ENCODE measurements at places on chromosomes 11 and 22.

DNA sequence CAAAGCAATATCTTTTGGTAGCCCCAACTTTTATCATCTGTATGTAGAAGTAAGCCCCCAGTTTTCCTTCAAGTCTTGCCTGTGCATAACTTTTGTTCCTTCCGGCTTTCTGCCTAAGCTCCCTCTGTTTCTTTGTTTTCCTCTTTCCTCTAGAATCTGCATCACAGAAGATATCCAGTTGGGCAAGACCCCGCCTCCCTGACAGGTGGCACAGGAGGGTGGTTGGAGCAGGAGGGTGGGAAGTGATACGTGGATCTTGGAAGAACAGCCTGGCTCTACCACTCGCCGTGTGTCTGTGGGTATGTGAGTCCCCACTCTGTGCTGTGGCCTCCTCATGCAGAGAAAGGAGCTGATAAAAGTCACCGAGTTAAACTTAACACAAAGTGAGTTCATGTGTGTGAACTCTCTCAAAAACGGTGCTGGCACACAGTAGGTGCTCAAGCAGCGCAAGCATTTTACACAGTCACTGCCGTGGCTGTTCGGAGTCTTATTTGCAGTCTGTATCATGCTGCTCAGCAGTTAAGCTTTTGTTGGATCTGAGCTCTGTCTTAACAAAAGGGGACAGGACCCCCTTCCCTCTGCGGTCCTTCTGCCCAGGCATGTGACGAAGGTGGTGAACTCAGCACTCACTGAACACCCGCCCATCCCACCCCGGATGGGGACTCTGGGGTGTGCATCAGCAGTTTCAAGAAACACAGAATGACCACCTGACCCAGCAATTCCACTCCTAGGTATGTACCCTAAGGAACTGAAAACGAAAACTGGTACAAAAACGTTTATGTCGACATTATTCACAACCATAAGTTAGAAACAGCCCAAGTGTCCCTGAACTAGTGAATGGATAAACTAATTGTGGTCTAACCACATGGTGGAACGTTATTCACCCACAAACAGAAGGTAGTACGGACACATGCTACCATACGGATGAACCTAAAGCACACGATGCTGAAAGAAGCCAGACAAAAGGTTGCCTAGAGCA lies 249.1 kb downstream of the CTTN start:
- DNase-seq = no peak

DNA sequence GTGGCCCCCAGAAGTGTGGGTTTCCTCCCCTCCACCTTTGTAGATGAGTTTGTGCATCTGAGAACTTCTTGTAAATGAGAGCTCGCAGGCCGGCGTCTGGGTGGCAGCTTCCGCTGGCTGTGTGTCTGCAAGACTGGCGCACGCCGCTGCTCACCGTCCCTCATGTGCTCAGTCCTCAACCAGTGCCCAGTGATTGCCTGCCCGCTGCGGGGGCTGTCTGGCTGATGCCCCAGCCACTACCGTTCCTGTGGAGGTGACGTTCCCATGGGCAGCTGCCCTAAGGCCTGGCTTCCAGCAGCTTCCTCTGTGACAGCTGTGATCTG lies 8.8 kb downstream of the TBX1 start:
- no peak for DNase-seq

GRCh38 chr11:46826310-46827044 lies 19.6 kb downstream of the CKAP5 start:
- peak; percentile 24 for DNase-seq

GRCh38 chr11:9820260-9820659 lies 156.4 kb downstream of the SWAP70 start:
- no peak for DNase-seq

DNA sequence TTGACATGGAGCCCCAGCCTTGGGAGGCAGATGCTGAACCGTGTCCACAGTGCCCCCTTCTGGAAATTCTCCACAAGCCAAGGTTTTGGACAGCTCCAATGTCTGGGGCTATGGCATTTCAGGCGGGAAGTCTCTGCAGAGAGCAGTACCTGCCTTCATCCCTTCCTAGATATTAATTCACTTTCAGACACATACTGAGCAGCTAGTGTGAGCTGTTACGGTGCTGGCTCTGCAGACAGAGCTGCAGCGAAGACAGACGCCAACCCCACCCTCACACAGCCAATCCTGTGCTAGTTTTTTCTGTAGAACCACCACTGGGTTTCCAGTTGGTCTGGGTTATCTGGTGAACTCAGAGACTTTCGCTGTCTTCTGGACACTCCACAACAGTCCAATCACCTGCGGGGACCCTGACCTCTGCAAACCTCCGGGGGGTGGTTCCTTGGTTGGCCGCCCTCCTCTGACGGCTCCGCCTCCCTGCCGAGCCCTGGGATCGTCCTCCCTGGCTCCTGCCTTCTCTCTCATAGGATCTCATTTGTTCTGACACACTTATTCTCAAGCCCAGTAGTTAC lies 9.1 kb downstream of the LMF2 start:
- no peak for DNase-seq

- DNase-seq = no peak
Observed at GRCh38 chr11:104146421-104146820, 17.5 kb downstream of the PDGFD start.

- no peak for DNase-seq
Observed at GRCh38 chr11:2928605-2929530, at the start of gene PHLDA2. TSS of gene PHLDA2 (minus strand) at chr11:2929420. CDS start at chr11:2929364, 56 bp downstream.

DNA sequence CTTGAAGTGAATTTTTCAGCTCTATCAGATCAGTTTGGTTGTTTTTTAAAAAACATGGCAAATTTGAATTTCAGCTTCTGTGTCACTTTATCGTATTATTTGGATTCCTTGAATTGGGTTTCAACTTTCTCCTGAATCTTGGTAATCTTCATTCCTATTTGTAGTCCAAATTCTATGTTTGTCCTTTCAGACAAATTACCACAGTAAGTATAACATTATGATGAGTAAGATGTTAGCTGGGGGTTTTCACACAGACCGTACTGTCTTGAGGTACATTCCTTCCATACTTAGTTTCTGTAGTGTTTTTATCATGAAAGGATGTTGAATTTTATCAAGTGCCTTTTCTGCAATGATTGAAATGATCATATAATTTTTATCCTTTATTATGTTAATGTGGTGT lies 28.0 kb downstream of the OR5B17 start:
- DNase-seq = no peak

DNA sequence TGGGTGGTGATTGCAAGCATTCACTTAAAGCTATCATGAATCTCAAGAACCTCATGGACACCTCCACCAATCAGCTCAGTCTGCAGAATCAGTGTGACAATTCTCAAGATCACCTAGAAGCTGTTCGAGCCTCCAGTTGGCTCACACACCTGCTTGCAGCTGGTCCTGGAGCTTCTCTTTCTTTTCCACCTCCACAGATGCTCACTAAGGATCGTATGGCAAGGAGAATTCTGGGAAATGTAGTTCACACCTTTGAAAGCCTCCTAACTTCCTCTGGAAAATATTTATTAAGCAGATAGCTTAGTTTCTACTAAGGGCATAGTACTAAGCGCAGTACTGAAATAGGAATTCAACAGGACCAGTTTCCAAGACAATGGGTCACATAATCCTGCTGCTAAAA lies 26.2 kb downstream of the FSHB start:
- DNase-seq = no peak

DNA sequence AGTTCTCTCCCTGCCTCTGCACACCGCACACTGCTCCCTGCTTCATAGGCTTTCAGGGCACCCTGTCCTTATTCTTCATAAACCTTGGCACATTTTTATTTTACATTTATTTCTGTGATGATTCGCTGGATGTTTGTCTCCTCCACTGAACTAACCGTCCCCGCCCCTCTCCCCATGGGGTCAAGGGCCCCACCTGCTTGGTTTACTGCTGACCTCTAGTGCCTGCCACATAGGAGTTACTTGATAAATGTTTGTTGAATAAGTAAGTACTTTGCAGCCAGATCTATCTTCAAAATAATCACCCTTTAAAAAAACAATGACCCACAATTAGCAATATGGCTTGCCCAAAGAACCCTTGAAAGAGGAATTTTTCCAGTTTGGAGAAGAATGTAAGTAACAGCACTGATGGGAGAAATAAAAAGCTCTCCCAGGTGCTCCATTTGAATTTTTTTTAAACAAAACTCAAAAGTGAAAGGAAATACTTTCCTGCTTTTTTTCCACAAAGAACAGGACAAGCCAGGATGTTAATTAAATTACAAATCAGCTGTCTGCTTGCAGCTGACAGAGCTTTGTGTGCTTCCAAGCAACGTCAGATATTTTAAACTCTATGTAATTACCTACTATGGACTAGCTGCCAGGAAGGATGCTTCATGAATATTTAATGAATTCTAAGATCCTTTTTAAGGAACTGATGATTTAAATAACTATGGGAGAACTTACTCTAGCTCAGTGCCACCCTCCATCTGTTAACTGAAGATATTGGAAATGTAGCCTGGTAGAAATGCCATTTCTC lies 1083.6 kb downstream of the DLG2 start:
- DNase-seq = no peak

DNA sequence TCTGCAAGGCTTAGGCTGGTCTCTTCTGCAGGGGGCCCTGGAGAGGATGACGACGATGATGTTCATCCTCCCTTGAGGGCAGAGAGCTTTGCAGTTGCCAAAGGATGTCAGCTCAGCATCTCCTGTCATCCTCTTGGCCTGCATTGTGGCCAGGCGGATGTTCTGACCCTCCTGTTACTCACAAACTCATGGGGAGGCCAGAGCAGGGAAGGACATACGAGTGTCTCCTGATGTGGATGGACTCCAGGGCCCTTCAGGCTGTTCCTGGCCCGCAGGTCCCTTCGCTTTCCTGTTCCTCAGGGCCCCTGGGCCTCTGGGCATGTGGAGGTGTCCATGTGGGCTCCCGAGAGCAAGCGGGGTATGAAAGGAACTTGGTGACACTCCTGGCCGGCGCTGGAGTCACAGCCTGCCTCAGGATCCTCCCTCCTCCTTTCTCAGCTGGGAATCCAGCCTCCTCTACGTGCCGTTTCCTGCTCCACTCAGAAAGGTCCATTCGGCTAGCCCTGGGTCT lies 8.5 kb downstream of the ADORA2A start:
- DNase-seq = no peak

- DNase-seq = no peak
Observed at GRCh38 chr11:124285610-124286344, 28.0 kb downstream of the OR8D1 start.

DNA sequence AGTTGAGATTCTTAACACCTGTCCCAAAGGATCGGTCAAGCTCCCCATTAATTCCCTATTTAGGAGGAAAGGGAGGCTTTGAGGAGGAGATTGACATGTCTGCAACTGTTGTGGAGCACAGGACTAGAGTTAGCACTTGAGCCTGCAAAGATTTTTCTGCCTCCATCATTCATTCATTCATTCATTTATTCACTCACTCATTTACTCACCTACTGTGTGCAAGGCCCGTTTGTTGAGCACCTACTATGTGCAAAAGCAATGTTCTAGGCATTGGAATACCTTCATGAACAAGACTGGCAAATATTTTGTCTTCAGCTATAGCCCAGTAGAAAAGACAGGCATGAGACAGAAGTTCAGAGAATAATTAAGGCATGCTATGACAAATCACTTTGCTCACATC lies 43.2 kb upstream of the CD82 start:
- DNase-seq = no peak

GRCh38 chr11:25769287-25769686 lies 562.6 kb upstream of the ANO3 start:
- no peak for DNase-seq

DNA sequence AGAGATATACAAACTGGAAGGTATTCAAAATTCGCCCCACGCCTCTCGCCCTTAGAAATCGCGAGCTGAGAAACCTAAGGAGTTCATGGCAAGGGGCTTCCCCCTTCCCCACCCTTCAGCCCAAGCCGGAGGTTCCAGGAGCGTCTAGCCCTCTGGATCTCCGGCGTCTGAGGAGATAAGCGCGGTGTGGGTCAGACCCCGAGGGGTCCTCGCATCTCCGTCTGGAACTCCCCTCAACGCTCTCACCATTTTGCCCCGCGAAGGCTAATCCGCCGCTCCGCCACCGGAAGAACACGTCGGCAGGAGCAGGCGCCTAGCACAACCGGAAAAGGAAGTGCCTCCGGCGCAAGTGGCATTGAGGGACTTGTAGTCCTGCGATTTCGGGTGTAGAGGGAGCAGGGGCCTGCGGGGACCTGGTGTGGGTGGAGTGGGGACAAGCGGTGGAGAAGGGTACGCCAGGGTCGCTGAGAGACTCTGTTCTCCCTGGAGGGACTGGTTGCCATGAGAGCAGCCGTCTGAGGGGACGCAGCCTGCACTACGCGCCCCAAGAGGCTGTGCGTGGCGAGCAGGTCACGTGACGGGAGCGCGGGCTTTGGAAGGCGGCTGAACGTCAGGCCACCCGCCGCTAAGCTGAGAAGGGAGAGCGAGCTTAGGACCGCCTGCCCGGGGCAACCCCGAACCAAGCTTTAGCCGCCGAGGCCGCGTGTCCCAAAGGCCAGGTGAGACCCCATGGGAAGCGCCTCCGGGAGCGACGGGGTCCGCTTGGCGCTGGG lies at the start of the genes FEN1 and TMEM258:
Gene FEN1 (plus strand): TSS at position 602 of the 773 bp plus-strand sequence. CDS start 2,451 bp downstream, outside the sequence.
Gene TMEM258 (minus strand): TSS at position 290 of the 773 bp plus-strand sequence. CDS start 41 bp downstream, at position 249.
- peak; percentile 57 for DNase-seq

- no peak for DNase-seq
Observed at GRCh38 chr11:9017773-9018172, 14.0 kb upstream of the NRIP3 start.

DNA sequence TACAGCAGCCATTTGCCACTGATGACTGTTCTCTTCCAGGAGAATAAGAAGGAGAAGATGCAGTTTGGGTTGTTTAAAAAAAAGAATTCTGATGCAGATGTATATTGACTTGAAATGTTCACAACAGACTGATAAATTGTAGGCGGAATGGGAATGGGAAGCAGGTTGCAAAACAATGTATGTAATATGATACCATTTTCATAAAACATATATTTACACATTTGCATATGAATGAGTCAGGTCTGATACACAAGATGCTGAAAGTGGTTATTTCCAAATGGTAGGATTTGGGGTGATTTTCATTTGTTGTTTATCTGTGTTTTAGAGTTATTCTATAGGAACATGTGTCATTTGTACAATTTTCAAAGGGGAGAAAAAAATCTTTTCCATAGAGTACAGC lies 9.0 kb upstream of the RCN1 start:
- no peak for DNase-seq

DNA sequence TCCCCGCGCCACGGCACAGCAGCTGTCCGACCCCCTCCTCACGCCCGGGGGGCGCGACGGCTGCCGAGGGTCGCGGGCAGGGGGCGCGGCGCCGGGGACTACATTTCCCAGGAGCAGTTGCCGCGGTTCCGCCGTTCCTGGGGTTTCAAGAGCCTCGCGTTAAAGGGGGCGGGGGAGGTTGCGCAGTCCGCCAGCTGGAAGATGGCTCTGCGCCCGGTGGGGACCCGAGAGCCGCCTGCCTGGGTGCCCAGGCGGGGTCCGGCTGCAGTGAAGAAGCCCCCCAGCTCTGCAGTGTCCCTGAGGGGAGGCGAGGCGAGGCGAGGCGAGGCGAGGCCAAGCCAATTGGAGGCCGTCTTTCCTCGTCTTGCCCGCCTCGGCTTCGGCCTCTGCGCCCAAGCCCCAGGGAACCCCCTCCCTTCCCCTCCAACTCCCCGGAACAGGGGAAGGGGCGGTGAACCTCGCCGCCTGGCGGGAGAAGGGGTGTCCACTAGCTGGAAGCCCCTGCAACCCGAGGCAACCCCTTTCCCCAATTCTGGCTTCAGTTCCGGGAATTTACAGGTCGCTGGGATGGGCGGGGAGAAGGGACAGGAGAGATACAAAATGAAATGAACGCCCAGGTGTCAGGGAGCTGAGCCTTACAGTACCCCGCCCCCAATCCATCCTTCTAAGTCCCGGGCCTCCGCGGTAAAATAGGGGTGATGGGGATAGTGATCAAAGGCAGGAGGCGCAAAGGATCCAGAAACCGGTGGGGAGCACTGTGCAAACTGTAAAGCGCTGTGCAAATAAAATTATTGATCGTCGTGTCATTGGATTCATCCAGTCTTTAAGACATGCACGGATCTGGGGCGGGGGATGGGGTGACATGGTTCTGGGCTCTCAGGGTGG lies 5.2 kb upstream of the GCAT start:
- no peak for DNase-seq

Data from NCI-H2107 (cell line).